ENCODE measurements at places on chromosomes 7 and 10.

DNA sequence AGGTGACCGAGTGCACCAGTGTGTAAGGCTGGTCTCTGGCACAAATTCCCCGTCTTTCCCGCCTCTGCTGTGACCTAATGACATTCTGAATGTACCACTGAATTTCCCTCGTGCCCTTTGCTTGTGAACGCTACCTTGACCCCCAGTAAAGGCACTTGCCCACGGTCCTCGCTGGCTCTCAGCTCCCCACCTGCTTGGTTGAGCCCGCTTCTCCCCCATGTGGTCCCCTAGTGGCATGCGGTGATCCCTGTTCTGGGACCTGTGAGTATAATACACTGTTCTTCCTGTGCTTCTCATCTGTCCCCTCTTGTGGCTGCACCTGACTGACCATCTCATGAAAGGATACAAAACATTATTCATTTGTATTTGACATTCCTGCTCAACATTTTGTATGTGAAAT lies 495.7 kb downstream of the INHBA start:
- H3K4me3 ChIP-seq, result no peak overlapping the region
- H3K27ac ChIP-seq, result no peak overlapping the region
- 0 out of 2 replicates have a peak, but pooled peaks cover 7% of the 10 kb centered on the region for H3K4me1 ChIP-seq
- no peaks in the 10 kb centered on the region for H3K36me3 ChIP-seq

DNA sequence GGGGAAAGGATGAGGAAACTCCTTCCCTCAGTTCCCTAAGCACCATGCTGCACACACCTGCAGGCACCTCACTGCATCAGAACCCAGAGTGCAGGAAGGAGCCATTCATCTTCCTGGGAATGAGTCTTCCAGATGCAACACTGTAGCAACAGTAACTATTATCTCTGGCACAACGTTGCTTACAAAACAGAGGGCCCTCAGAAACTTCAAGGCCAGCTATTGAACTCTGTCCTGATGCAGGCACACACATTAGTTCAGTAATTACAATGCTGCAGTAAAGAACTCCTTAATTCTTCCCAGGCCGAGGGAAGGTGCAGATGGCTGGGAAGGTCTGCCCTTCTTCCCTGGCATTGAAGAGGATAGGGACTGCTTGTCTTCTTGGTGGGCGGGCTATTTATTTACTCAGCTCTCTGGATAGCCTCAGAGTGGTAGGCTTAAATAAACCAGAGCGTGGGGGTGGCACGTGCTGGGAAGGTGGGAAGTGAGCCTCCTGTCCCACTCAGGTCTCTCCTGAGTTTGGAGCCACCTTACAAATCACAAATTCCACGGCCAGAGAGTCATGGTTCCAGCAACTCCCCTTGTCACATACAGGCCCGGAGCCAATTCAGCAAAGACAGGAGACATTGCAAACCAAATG lies 125.1 kb upstream of the JCAD start:
- H3K27ac ChIP-seq, result no peak overlapping the region
- H3K36me3 ChIP-seq, result no peaks in the 10 kb centered on the region
- no peak overlapping the region for H3K4me3 ChIP-seq
- peaks cover 55% of the 10 kb centered on the region for H3K4me1 ChIP-seq
- H3K27me3 ChIP-seq, result peaks cover 9% of the 10 kb centered on the region

DNA sequence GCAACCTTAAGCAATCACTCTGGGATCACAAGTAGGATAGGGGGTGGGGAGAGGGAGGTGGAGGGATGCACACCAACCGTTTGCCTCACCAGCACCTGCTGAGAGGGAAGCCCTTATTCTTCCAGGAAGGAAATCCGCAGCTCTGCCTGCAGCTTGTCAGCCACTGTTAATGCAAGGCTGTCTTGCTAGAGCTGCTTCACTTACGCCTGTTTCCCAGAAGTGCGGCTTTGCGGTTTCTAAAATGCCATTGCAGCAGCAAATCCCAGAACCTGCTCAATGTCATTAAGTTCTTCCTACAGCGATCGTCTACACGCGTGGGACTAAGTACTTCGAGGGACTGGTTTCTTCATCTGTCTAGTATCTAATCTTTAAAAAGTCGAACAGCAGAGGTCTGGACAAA lies 191.1 kb downstream of the ZMYND11 start:
- DNase-seq, result no peak
- H3K4me3 ChIP-seq, result no peak overlapping the region
- peaks cover 32% of the 10 kb centered on the region for H3K4me1 ChIP-seq
- no peaks in the 10 kb centered on the region for H3K36me3 ChIP-seq
- H3K27ac ChIP-seq, result no peak overlapping the region
- no peaks in the 10 kb centered on the region for H3K27me3 ChIP-seq

DNA sequence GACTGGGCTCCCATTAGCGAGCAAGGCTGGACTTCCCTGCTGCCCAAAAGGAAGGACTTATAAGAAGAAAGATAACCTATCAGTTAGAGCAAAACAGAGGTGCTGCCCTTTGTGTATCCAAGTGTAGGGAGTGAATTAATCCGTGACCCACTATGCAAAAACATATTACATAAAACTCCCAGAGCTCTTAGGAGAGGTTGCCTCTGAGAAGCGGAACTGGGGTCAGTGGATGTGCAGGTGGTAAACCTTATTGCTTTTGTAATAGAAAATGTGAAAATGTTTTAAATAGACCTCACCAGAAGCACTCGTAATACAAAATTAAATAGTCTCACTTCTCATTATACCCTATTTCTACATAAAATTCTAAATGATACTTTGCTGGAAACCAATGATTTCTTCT lies 17.1 kb upstream of the IL6 start:
- no peaks in the 10 kb centered on the region for H3K4me1 ChIP-seq
- no peaks in the 10 kb centered on the region for H3K36me3 ChIP-seq
- no peak overlapping the region for H3K4me3 ChIP-seq
- no peak overlapping the region for H3K27ac ChIP-seq

- H3K4me3 ChIP-seq, result no peak overlapping the region
- DNase-seq, result no peak
- H3K27me3 ChIP-seq, result no peaks in the 10 kb centered on the region
Observed at GRCh38 chr10:33349268-33349667, 14.8 kb upstream of the NRP1 start.

DNA sequence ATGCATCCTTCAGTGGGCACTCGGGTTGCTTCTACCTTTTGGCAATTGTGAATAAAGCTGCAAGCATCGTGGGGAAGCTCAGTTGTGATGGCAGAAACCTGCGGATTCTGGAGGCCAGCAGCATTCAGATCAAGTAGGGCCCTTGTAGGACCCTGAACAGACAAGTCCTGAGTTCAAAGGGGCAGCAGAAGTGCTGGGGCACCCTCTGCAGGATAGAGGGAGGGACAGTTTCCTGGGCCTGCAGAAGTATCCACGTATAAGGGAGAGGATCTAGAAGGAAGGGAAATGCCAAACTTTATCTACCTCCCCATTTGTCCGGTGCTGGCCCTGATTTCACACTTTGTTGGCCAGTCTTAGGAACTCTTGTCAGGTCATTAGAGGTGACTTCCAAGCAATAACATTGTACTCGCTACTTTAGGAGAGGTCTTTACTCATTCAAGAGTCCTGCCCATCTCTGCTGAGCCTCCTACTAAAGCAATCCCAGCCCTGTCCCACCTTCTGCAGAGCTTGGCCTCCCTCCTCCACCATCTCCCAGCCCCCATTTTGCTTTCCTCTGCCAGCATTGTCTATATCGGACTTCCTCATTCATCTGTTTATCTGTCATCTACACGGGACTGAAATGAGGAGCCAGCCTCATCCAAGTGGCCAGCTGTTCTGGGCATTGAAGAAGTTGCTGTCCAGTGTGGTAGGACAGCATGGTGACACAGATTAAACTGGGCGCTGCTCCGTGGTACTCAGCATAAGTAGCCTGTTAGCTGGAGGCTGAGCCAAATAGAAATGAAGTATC lies 26.6 kb upstream of the R3HCC1L start:
- H3K36me3 ChIP-seq, result no peaks in the 10 kb centered on the region
- no peak overlapping the region for H3K4me3 ChIP-seq

- H3K27ac ChIP-seq, result no peak overlapping the region
- H3K4me1 ChIP-seq, result no peaks in the 10 kb centered on the region
- no peaks in the 10 kb centered on the region for H3K27me3 ChIP-seq
- no peak overlapping the region for H3K4me3 ChIP-seq
- H3K36me3 ChIP-seq, result no peaks in the 10 kb centered on the region
Observed at GRCh38 chr7:33300131-33300530, 170.8 kb downstream of the BBS9 start.

DNA sequence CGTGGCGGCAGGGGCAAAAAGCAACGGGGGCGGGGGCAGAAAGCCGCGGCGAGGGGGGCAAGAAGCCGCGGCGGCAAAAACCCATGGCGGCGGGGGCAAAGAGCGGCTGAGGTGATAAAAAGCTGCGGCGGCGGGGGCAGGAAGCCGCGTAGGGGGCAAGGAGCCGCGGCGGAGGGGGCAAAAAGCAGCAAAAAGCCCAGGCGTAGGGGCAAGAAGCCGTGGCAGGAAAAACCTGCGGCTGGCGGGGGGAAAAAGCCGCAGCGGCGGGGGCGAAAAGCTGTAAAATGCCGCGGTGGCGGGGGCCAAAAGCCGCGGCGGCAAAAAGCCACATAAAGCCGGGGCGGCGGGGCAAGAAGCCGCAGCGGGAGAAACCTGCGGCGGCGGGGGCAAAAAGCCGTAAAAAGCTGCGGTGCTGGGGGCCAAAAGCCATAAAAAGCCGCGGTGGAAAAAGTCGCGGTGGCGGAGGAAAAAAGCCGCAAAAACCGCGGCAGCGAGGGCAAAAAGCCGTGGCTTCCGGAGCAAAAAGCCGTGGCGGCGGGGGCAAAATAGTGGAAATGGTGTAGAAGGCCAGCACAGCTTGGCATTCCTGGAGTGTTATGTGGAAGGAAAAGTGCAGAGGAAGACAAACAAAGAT lies 487.8 kb downstream of the ZNF33B start:
- H3K4me3 ChIP-seq, result no peak overlapping the region
- H3K27ac ChIP-seq, result no peak overlapping the region
- H3K27me3 ChIP-seq, result no peaks in the 10 kb centered on the region
- no peaks in the 10 kb centered on the region for H3K36me3 ChIP-seq
- no peak for DNase-seq
